ENCODE measurements at places on chromosomes 1 and 21. TPM values are rescaled to one million over a fixed set of nuclear protein-coding genes. Genes with fewer than 3 reads are reported as not detected.

Gene LENEP
- not detected for total RNA-seq

Gene SRSF11
- total RNA-seq: 459 TPM

Gene SPOCD1
- 0.11 TPM for total RNA-seq

Gene RGS8
- total RNA-seq: not detected

Gene LAMC1
- total RNA-seq: not detected

Gene ZNF362
- 26.6 TPM for total RNA-seq

Gene KCNK1
- not detected for total RNA-seq

Gene C1orf226
- total RNA-seq: not detected

Gene LMX1A
- not detected for total RNA-seq

Gene ILF2
- 147 TPM for total RNA-seq

Gene ELF3
- 2.0 TPM for total RNA-seq

Gene IFNLR1
- total RNA-seq: 1.3 TPM

Gene MMP23B
- 3.0 TPM for total RNA-seq

Gene PERM1
- not detected for total RNA-seq

- no peak for DNase-seq
Observed at GRCh38 chr1:95040032-95040525, 32.7 kb downstream of the ALG14 start.

GRCh38 chr21:25175938-25176337, 431.3 kb downstream of the MRPL39 start:
- no peak for DNase-seq

GRCh38 chr1:50724626-50725286, 235.3 kb downstream of the FAF1 start:
- DNase-seq: no peak

DNA sequence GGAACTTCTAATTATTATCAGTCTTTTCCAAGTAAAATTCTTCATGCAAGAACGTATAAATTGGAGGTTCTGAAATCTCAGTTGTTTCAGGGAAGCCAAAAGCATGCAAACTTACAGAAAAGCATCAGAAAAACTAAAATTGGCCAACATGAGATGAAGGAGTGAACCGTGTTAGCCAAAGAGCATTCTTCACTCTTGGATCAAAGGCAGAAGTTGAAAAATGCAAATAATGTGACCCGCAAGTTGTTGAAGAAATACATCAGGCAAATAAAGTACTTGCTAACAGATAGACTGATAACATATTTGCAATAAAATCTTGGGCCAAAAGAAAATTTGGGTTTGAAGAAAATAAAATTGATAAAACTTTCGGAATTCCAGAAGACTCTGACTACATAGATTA, 29.6 kb downstream of the DIPK1A start:
- DNase-seq: no peak

DNA sequence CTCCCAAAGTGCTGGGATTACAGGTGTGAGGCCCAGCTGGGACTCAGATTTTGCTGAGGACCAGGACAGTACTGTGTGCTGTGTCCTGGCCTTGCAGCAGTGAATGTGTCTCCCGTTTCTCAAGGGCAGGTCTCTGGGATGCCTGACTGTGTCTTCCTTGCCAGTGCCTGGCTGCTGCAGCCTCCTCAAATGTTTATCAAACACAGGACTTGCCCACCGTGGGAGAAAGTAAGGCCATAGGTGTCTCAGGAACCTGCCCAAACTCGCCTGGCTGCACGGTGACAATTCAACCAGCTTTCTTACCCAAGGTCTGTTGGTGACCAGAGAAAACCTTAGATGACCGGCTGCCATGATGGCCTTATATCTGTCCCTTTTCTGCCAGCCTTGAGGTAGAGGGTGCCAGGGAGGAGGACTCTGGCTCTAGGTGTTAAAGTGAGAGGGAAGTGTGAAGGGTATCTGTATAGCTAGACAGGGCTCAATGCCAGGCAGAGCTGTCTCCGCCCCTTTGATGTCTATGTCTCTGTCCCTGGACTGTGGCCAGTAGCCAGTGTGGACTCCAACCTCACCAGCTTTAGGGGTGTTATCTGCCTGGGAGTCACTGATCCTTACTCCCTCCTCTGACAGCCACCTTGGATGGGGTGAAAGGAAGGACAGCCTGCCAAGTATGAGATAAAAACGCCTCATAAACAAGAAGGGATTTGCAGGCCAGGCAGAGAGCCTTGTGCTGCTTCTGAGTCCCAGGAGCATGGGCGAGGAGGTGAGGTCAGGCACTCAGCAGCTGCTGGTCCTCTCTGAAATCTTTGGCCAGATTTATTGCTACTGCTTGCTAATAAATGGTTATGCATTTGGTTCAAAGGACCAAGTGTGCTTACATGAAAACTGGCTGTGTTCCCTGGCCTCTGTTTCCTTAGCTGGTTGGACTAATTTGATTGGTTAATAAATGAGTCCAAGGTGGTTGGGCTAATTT, 22.3 kb downstream of the IL6R start:
- DNase-seq: no peak

DNA sequence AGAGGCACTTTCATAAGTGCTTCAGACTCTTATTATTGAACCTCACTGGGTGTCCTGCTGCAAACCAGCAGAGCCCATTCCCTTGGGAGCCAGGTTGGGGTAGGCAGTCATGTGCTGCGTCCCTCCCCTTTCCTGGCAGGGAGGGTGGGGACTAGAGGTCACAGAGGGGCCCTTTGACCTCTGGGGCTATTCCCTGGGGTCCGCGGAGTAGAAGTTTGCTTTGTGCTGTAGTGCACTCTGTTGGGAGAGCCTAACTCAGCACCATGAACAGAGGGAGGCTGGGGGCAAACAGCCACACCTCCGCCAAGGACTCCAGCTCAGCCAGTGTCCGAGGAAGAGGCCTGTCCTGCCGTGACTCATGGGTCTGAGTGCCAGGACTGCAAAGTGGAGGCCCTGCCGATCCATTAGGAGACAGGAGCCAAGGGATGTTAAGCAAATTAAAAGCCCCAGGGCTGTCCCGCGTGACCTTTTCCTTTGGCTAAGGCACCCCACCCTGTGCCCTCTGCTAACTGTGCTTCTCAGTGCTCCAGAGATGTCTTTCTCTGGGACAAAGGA, 3.0 kb upstream of the IGSF21 start:
- no peak for DNase-seq

DNA sequence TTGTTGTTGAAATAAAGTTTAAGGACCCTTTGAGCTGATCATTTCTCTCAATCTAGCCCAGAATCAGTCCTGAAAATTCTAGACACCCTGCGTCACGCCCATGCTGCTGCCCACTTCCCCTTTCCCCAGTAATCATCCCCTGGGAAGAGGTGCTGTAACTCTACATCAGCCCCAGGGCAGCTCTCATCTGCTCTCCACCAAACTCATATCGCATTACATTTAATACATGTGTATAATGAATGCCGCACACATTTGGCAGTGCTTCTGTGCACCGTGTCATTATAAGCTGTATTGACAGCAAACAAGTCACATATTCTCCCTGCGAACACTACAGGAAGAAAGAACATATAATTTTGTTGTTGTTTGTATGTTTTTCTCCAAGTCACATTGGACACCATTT, 539.7 kb upstream of the DAB1 start:
- DNase-seq: no peak

- no peak for DNase-seq
Observed at GRCh38 chr1:79568411-79568810, 561.9 kb upstream of the ADGRL4 start.

DNA sequence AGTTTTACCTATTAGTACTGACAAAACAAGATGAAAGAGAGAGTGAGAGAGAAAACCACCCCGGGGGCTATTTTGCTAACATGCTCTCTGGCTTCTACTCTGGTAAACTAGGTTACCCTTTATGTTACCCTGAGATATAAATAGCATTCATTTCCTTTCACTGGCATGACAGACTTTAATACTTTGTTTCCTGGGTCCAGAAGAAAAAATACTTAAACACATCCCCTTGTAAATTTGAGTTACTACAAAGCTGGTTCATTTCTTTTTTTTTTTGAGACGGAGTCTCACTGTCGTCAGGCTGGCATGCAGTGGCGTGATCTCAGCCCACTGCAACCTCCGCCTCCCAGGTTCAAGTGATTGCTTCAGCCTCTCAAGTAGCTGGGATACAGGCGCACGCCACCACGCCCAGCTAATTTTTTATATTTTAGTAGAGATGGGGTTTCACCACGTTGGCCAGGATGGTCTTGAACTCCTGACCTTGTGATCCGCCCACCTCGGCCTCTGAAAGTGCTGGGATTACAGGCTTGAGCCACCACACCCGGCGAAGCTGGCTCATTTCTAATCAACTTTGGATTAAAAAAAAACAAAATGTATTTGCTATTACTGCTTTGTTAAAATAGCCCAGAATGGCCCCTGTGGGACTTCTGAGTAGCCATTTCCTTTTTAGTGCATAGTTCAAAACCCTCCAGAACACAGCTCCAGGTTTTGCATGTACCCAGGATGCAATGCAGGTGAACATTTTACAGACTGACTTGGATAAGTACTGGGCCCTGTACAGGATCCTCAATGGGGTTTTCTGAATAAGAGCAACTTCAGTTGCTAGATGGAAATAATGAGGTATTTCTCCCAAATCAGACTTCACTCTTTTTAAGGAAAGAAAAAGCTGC, 20.6 kb downstream of the INPP5B start:
- DNase-seq: no peak

DNA sequence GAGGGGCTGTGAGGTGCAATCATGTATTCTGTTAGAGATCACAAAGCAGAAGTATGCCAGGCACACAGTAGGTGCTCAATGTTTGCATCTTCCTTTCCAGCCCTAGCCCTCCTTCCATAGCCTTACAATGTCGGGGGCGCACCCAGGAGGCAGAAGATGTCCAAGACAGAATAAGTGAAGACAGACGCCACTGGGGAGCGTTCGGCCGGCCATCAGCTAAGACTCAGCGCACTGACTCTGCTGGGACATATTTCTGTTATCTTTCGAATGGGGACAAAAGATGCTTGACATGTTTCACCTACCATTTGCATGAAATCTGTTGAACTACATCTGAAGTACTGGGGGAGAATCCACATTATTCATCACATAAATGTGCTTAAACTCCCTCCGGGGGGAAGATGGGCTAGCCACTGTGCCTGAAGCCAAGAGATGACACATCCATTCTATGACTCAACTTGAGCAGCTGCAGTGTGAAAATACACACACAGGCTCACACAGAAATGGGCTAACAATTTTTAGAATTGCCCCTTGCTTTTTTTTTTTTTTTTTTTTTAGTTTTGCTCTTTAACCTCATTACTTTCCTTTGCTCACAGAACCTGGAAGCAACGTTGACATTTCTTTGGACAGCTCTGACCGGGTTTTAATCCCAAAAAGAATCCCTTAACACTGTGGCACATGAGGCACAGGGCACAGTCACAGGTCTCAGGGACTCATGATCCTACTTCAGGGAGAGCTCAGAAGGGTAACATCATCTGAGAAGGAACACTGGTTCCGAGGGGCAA, 7.9 kb downstream of the TIAM1 start:
- no peak for DNase-seq

- DNase-seq: no peak
Observed at GRCh38 chr1:217539510-217539909, 91.4 kb downstream of the GPATCH2 start.

DNA sequence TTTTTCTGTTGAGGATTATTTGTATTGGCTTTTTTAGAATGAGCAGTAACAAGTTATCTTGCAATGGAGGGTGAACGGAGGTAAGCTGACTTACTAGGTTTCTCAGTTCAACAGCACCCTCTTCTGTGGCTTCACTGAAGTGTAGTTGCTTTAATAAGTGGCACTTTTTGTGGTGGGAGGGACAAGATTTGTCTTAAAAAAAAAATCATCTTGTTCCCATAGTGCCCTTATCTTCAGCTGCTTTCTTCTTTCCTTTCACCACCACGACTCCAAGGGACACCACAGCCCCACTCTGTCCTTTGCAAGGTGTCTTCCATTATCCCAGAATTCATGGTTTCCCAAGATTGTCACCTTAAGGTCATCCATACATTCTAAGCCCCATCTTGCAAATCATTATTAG, 92.9 kb downstream of the PIGK start:
- no peak for DNase-seq

DNA sequence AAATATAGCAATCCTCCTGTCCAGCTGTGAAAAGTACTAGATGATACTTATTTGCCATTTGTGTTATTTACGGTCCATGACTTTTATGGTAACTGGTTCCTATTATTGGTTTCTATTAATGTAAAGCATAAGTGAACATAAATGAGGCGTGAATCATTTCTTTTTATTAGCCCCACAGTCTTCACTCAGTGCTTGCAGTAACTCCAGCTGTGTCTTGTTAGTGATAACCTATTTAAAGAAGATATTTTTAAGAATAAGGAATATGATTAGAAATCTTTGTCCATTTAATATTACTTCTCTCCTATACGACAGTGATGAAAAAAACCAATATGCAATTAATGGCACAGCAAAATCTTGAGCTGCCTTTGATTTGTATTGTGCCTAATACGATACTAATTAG, 149.9 kb downstream of the SPATA17 start:
- DNase-seq: no peak

GRCh38 chr1:179297105-179297378, 3.4 kb downstream of the SOAT1 start:
- no peak for DNase-seq

DNA sequence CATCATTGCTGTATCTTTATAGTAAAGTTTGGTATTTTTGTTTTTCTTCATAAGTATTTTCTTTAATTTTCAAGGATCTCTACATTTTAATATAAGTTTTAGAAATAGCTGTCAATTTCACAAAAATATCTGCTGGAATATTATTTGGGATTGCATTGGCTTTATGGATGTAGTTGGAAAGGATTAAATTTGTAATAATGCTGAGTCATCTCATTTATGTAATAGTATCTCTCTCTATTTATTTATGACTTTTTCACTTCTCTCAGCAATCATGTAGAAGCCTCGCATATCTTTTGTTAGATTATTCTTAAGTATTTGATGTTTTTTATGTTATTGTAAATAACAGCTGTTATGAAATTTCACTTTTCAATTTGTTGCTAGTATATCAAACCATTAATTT, 223.1 kb upstream of the POGK start:
- DNase-seq: no peak

DNA sequence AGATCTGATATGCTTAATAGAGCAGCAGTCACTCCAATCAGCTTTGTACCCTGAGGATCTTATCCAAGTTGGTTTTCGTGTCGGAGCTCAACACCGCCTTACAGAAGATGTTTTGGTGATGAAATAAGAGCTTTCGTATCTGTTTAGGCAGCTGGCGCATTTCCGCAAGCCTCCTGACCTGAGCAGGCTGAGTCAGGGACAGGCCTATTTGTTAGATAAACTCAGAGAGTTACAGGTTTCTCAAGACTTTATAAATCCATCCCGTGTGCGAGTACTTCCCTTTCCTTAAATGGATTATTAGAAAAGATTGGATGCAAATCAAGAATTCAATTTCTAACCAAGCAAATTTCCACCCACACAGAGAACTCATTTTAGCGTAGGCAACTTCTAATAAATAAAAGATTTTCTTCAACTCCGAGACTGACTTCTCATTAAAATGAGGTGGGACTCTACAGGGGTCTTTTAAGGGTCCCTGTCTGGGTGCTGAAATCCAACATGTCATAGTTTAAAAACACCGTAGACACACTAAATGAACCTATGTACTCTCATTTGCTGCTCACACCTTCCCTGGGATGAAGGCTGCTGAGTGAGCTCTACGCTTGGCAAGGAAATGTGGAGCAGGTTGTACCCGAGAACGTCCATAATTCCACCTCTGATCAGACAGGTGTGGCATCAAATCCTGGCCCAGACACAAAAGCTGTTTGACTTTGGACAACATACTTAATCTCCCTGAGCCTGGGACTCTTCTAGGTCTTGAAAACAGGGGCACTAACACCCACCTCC, 106.9 kb upstream of the F3 start:
- DNase-seq: no peak

- no peak for DNase-seq
Observed at GRCh38 chr1:7077136-7077535, 291.9 kb downstream of the CAMTA1 start.

All from CD4-positive, alpha-beta T cell (primary cell).